Calu3 (cell line): ENCODE measurements at places on chromosomes 16 and 17.

DNA sequence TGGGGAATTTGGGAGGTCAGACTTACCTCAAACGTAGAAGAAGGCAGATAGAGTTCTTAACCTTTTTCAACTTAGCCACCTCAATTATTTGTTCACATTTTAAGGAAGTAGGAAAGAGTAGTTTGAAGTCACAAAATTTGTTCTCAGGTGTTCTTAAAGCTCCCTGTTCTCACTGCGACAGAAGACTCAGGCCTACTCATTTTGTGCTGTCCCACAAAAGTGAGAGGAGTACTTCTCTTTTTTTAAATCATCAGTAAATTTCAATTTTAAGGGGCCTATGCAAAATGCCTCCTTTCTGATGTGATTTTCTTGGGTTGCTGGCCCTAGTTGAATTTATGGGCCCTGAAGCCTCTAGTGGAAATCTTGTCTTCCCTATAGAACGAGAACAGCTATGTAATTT lies 133.4 kb downstream of the MAP2K6 start:
- DNase-seq = no peak
- H3K4me1 ChIP-seq = peaks cover 6% of the 10 kb centered on the region
- H3K4me3 ChIP-seq = no peak overlapping the region
- no peaks in the 10 kb centered on the region for H3K36me3 ChIP-seq
- no peak overlapping the region for H3K27ac ChIP-seq

GRCh38 chr17:73240561-73240960 lies 21.1 kb downstream of the CPSF4L start:
- H3K36me3 ChIP-seq = peaks cover 28% of the 10 kb centered on the region
- no peak overlapping the region for H3K4me3 ChIP-seq
- H3K27me3 ChIP-seq = no peaks in the 10 kb centered on the region
- H3K4me1 ChIP-seq = peaks cover 8% of the 10 kb centered on the region
- DNase-seq = no peak

- peak; percentile 63 for DNase-seq
- peak overlapping the region; percentile 47 for H3K4me3 ChIP-seq
- H3K27me3 ChIP-seq = no peaks in the 10 kb centered on the region
- H3K27ac ChIP-seq = peak overlapping the region; percentile 91
- H3K36me3 ChIP-seq = peaks cover 95% of the 10 kb centered on the region
These were observed 7.5 kb downstream of the UBE2Z start for GRCh38 chr17:48915459-48916282.

DNA sequence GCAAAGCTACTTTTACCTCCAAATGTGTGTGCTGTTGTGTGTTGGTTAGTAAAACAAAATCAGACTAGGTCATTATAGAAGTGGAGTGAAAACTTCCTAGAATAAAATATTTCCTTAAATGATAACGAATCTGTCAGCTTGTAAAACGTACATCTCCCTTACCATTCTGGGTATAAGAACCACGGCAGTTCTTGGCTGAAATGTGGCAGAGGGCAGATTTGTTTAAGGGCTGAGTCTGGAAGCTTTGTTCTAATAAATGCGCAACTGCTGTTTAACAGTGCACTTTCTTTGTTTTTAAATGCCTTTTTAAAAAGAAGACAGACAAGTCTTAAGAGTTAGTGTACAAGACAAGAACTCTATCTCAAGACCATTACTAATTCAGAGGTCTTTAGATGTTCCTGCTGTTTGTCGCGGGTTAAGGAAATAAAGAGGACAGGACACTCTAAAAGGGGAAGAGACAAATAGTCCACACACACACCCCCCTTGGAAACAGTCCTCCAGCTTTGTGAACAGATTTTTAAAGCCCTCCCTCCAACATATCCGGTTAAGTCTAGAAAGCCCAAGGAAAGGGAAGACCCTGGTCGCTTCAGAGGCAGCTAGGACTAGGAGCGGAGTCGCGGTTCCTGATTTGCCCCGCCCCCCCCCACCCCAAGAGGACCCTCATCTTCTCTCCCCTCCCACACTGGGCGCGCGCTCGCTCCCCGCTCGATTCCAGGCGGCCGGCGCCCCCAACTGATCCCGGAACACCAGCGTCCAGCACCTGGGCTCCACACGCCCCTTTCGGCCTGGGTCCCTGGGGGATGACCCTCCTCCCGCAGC lies 658 bp downstream of the SYNRG start:
- peak overlapping the region; percentile 94 for H3K27ac ChIP-seq
- peaks cover 65% of the 10 kb centered on the region for H3K36me3 ChIP-seq

DNA sequence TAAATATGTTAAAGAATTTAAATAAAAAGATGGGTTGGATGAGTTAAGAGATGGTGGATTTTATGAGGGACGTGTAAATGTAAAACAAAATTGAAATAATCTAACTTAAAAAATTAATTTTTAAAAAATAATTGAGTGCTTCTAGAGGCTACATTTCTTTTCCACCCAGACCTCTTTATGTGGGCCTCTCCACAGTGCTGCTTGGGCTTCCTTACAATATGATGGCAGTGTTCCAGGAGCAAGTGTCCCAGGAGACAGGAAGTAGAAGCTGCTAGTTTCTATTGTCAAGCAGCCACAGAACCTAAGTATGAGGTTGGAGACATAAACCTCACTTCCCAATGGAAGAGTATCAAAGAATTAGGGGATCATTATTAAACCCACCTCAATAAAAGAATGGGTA lies 205.7 kb upstream of the CPHXL start:
- H3K4me3 ChIP-seq = no peak overlapping the region
- no peaks in the 10 kb centered on the region for H3K36me3 ChIP-seq
- H3K4me1 ChIP-seq = no peaks in the 10 kb centered on the region
- DNase-seq = no peak

DNA sequence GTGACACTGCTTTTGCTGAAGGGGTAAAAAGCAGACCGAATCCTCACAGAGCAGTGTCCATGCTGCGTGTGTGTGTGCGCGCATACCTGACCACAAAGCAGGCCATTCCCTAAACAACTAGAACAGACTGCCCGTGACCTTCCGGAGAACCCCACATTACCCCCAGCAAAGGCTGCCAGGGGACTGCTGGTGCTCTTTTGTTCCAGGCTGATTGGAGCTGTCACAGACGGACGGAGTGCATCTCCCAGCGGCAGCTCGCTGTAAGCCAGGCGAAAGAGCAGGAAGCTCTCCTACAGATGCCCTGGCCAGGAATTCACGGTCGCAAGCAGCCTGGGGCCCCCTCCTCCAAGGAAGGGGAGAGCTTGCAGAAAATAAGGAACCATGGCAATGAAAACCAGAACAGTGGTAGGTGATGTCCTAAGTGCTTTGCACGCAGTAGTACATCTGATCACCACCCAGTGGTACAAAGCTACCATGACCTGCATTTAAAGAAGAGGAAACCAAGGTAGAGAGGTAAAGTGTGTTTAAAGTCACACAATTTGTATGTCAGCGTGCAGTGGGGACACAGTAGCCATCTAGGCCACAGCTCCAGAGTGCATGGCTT lies 153.4 kb upstream of the DYNLRB2 start:
- no peak overlapping the region for H3K27ac ChIP-seq
- no peaks in the 10 kb centered on the region for H3K4me1 ChIP-seq

GRCh38 chr16:49701789-49702494 lies 154.0 kb downstream of the ZNF423 start:
- no peaks in the 10 kb centered on the region for H3K36me3 ChIP-seq
- H3K27me3 ChIP-seq = peaks cover 100% of the 10 kb centered on the region
- H3K4me3 ChIP-seq = no peak overlapping the region
- no peak overlapping the region for H3K27ac ChIP-seq
- H3K4me1 ChIP-seq = no peaks in the 10 kb centered on the region

DNA sequence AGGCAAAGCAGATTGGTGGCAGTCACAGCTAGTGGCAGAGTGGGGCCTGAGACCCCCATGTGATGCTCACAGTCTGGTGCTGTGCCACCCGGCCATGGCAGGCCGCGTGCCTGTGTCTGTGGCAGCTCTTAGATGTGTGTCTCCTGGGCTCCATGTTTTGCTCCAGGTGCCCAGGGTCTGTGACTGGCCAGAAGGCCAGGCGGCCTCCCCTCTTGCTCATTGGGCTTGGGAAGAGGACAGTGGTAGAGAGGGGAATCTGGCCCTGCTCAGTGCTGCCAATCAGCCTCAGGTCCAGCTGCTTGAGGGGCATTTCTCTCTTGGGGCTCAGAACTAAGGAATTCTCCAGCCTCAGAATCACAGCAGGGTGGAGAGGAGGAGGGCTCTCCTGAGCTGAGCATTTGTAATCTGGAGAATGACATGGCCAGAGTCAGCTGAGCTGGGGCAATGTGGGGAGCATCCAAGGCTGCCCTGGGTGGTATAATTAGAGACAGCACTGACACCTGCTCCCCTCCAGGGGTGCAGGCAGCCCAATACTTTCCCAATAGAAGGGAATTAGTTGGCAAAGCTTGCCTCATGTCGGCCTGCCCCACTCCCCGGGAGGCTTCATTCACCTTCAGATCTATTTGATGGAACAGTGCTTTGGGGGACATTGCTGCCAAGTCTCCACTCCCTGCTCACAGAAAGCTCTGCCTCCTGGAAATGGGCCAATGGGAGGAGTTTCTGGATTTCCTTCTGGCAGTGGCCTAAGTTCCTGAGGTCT lies 2.7 kb upstream of the LASP1NB start:
- no peaks in the 10 kb centered on the region for H3K27me3 ChIP-seq
- peaks cover 66% of the 10 kb centered on the region for H3K36me3 ChIP-seq
- peak; percentile 68 for DNase-seq
- no peak overlapping the region for H3K4me3 ChIP-seq
- no peak overlapping the region for H3K27ac ChIP-seq
